Pulmonary artery endothelial cell (primary cell): ENCODE measurements at places on chromosomes 6 and 20.
A peak's percentile ranks its signal among the peaks of the same experiment; 100 is the strongest.

DNA sequence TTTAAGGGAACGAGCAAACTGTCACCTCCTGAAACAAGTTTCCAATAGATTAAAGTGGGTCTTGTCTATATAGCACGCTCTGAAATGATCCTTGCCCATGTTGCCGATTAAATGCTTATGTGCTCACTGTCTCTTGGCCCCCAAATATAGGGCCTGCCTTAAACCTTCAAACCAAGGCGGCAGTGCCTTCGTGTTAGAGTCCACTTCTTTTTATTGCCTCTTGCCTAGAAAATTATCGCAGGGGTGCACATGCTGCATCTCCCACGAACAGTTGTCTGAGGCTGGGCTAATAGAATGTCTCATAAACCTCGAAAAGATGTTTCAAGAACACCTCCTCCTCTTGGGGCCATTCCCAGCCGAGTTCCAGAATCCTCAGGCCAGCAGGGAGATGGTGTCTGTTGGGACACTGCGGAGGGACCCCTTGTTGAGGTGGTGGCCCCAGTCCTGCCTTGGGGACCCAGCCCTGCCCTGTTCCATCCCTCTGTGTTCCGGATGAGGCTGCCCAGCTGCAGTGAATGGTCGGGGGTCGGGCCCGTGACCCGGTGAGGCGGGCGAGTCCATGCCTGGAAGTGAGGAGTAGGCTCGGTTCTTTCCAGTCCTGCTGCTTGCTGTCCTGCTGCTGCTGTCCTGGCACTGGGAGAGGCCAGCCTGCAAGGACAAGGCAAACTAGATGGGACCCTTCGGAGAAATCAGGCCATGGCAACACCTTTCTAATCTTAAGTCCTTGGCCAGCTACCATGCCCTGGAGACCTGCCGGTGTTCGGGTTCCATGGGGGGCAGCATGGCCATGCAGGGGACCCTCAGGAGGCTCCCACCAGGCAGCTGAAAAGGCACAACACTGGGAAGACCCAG lies 34.7 kb upstream of the SLCO4A1 start:
- DNase-seq, result no peak

- no peak for DNase-seq
These were observed 104.9 kb downstream of the SESN1 start for GRCh38 chr6:108989700-108990099.

DNA sequence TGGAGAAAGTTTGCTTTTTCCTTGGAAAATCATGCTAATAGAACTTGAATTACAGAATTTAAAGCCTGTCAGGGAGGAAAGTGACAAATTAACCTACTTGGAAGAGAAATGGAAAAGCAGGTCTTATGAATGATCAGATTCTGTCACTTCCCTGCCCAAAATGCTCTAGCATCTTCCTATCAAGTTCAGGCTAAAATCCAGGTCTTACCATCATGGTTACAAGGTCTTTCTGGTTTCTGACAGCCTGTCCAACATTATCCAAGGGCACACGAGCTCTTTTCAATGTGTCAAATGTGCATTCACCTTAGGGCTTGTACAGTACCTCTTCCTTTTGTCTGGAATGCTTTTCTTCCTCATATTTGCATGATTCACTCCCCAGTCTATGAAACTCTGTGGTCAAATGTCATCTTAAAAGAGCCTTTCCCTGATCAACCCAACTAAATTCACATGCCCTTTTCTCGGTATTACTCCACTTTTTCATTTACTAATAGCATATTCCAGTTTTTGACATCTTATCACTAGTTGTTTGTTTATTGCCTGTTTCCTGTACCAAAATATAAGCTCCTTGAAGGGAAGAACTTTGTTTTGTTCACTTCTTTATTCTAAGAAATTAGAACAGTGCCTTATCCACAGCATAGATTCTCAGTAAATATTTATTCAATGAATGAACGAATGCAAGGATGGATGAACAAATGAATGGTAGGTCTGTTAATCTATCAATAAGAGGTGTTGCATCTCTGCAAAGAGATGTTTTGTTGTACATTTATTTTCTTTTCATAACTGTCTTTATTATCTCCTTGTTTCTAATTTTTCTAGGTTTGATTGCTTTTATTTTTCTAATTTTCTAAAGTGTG lies 139.5 kb downstream of the BCAS1 start:
- DNase-seq, result no peak

DNA sequence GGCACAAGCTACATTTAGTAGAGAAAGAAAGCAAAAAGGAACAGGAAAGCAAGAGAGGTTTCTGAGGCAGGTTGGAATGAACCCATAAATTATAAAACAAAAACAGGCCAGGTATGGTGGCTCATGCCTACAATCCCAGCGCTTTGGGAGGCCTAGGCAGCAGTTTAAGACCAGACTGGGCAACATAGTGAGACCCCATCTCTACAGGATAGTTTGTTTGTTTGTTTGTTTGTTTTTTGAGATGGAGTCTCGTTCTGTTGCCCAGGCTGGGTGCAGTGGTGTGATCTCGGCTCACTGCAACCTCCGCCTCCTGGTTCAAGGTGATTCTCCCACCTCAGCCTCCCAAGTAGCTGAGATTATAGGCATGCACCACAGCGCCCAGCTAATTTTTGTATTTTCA lies 49.0 kb downstream of the AFG1L start:
- DNase-seq, result no peak

GRCh38 chr20:59010995-59011873 lies 4.2 kb upstream of the CTSZ start:
- DNase-seq, result peak; percentile 93

- DNase-seq, result no peak
These were observed 639 bp upstream of the ZNF335 start for GRCh38 chr20:45972500-45973183.

- no peak for DNase-seq
These were observed 132.9 kb downstream of the SCML4 start for GRCh38 chr6:107691062-107691751.

- no peak for DNase-seq
These were observed 295.2 kb downstream of the EPHA7 start for GRCh38 chr6:93124006-93124632.

DNA sequence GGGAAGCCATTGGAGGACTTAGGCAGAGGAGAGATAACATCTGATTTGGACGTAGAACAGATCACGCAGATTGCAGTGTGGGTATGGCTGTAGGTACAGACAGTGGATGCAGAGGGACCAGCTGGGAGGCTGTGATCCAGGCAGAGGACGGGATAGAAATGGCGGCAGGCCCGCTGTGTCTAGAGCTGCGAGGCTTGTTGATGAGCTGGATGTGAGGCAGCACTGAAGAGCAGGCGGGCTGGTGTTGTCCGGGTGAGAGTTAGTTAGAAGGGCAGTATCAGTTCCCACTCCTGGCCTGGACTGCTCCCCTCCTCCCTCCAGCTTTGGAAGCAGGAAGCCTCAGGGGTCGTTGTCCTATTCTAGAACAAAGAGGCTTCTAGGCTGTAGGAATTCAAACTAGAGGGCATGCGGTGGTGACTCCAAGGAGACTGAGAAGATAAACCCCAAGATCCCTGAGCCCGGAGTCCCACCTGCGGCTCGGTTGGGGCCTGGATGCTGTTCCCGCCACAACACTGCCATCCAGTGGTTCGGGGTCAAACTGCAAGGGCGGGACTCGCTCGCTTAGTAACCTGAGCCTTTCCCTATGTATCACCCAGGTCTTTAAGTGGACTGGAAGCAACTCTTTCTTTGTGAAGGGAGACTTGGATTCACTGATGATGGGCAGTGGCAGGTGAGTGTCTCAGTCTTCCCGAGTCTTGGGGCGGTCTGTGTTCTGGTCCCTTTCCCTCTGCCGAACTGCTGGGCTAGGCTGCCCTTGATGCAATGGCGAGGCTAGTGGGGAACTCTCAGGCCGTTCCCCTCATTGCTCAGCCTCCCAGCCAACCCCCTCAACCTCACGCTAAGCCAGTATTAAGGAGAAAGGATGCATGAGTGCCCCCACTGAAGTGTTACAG lies 11.2 kb downstream of the TLDC2 start:
- peak; percentile 19 for DNase-seq

GRCh38 chr6:35359744-35360348 lies 17.5 kb downstream of the PPARD start:
- DNase-seq, result no peak

DNA sequence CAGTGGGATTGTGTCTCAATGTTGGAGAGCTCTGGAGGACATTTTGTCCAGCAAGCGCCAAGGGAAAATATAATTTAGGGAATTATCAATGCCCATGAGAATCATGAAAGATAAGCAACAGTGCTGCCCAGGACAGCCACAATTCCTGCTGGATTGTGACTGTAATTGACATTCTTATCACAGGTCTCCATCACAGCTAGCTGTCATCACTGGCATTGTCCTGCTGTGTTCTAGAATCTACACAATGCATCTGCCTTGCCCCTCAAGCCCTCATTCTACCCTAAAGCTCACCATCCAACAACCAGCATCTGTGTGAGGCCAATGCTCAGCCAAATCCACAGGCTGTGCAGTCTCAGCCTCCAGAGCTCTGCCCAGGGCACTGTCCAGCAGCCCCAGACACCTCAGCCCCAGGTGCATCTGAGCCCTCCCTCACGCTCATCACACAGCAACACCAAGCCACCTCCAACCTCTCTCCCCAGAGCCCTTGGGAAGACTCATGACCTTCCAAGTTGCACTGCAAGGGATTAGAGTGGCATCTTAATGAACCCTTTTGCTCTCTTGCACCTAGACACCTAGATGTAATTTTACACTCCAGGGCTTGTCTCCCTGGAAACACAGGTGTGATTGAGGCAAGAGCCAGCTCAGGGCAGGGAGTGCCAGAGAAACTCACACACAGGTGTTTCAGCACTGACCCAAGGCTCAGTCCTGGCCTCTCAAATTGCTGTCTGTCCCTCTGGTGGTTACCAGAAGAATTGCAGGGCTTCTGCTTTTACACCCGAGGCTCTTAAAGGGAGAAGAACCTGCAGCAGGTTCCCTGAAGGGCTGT lies 85.2 kb upstream of the PHACTR3 start:
- peak; percentile 22 for DNase-seq

GRCh38 chr6:107690643-107691061 lies 133.5 kb downstream of the SCML4 start:
- no peak for DNase-seq

GRCh38 chr6:129774697-129775447 lies 64.9 kb upstream of the ARHGAP18 start:
- peak; percentile 24 for DNase-seq

GRCh38 chr20:19301843-19302242 lies 89.4 kb downstream of the SLC24A3 start:
- no peak for DNase-seq

GRCh38 chr6:169859978-169860703 lies 108.7 kb downstream of the ERMARD start:
- DNase-seq, result no peak

DNA sequence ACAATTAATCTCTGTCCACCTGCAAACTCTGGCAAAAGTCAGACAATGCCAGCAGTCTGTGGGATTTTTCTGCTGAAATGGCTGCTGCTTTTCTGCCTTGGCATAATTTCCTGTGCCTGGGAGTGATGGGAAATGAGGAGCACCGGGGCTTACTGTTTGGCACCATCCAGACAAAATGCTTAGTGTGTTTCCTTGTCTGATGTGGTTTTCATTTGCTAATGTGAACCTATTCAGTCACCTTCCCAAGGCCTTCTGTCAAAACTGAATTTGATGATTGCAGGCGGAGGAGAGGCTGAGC lies 56.4 kb downstream of the CDH4 start:
- DNase-seq, result no peak

- DNase-seq, result no peak
These were observed 7.0 kb upstream of the APMAP start for GRCh38 chr20:24999568-24999967.

GRCh38 chr6:10555625-10556309 lies 34.6 kb downstream of the GCNT2 start:
- no peak for DNase-seq

GRCh38 chr20:25245461-25245860 lies 2.4 kb upstream of the PYGB start:
- no peak for DNase-seq

GRCh38 chr6:166950443-166950821 lies 5.9 kb downstream of the RNASET2 start:
- no peak for DNase-seq

GRCh38 chr6:32937230-32937633 lies 3.6 kb downstream of the HLA-DMB start:
- no peak for DNase-seq

- peak; percentile 22 for DNase-seq
These were observed 52.2 kb downstream of the MARCKS start for GRCh38 chr6:113909224-113909856.

GRCh38 chr6:28586324-28586723 lies 60.6 kb downstream of the GPX5 start:
- no peak for DNase-seq

DNA sequence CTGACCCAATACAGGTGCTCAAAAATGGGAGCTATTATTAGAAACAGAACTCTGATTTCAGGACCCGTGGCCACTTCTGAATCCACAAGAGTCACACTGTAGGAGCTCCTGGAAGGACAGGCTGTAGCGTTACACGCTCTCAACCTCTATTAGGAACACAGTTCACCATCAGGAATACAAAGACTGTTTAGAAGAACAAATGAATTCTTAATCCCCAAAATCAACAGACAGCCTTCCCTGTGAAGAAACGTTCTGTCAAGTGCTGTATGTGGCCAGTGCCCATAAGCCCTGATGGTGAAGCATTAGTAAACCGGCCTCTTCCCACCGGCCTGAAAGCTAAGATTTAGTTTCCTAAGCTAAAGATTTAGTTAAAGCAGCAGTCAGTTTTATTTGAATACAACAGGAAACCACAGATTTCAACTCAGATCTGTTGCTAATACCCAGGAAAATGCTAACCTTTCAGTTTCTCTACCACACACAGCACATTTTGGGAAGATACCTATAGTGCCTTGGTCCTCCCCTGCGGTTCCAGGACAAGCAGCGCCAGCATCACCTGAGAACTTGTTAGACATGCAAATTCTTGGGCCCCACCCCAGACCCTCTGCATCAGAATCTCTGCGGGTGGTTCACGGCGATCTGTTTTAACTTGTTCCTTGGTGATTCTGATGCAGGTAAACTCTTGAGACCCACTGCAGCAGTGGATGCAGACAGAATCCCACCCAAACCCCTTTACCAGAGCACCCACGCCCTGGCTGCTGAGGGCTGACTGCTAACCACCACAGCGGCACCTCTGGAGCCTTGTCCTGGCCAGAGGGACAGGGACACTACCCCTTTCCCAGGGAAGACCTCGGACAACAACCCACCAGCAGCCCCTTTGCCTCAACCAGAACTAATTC lies 33.4 kb downstream of the MTRES1 start:
- DNase-seq, result no peak

- no peak for DNase-seq
These were observed 117.7 kb downstream of the RPS12 start for GRCh38 chr6:132931936-132932514.
